Cortex of kidney (tissue), 1 donor: ENCODE measurements at places on chromosomes 1 and 21.

- no peak for DNase-seq
These were observed 48.6 kb downstream of the PRKACB start for GRCh38 chr1:84192681-84193080.

GRCh38 chr1:212915245-212916091 is 34.9 kb upstream of the VASH2 start:
- no peak for DNase-seq

GRCh38 chr1:23537296-23537973 is 6.4 kb upstream of the E2F2 start:
- no peak for DNase-seq

- DNase-seq = no peak
These were observed 102.0 kb upstream of the BRINP3 start for GRCh38 chr1:190579552-190580193.

DNA sequence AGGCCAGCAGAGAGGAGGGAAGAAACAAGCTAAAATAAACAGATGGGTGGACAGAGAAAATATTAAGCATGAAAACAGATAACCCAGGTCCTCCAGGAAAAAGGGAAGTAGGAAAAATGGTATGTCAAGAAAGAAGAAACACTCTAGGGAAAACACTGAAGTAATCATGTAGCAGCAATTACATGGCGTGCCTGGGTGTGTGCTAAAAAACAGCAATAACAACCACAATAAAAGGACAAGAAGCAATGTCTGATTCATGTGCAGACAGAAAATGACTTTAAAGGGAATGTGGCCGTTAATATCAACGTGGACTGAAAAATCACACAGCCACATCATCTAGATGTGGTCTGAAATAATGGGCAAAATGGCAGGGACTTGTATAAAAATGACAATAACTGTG is 369.7 kb downstream of the PTBP2 start:
- DNase-seq = no peak

GRCh38 chr1:17798799-17799382 is 43.8 kb downstream of the ACTL8 start:
- no peak for DNase-seq

DNA sequence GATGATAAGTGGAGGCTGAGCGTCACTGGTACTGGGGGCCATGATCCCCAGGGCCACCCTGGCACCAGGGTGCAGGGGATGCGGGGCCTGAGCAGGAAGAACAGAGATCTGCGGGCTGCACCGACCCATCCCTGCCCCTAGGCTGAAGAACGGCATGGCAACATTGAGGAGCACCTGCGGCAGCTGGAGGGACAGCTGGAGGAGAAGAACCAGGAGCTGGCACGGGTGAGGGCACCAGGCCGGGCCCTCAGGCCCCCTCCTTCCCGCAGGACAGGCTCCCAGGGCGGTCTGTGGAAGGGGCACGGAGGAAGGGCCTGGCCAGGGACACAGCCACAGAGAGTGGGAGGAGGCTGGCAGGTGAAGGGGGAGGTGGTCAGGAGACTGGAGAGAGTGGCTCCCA is 21.8 kb downstream of the PPFIA4 start:
- DNase-seq = no peak

DNA sequence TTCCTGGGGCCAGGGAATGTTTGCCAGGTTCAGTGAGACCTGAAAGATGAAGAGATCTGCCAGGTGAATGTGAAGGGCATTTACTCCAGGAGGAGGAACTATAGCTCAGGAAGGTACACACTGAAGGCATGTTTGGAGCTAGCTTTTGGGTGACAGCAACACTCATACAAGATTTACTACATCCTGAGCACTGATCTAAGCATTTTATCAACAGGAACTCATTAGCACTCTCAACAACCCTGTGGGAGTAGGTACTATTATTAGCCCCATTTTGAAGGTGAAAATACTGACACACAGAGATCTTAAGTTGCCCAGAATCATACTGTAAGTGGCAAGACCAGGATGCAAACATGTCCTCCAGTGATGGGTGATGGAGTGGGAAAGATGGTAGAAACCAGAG is 6.7 kb downstream of the GADD45A start:
- no peak for DNase-seq

- DNase-seq = no peak
These were observed 37.7 kb upstream of the FMO3 start for GRCh38 chr1:171052977-171053376.

DNA sequence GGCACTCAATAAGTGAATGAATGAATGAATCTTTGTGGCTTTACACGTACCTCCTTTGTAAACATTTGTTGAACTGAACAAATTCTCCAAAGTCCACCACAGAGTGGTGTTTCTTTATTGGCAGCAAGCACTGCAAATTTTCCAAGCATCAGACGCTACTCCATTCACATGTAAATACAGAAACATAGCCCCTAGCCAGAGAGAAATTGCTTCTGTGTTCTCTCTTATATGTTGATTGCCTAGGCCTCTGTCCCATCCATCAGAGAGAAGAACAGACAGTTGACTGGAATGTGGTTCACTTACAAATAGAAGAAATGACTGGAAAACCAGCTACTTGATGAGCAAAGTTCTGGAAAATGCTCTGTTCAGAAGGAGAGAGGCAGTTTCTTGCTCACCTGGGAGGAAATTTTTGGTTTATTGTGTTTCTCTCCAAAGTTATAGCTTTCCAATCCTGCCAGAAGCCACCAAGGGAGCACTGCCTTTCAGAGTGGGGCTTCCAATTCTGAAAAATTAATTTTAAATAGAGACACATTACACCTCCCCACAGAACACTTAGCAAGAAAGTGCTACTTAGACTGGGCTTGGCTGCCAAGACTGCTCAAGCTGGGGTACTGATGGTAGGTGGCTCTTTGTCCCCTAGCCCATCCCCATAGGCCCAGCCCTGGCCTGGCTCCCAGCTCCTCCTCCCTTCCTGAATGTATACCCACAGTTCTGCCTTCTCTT is 18.1 kb upstream of the KIRREL1 start:
- DNase-seq = no peak

DNA sequence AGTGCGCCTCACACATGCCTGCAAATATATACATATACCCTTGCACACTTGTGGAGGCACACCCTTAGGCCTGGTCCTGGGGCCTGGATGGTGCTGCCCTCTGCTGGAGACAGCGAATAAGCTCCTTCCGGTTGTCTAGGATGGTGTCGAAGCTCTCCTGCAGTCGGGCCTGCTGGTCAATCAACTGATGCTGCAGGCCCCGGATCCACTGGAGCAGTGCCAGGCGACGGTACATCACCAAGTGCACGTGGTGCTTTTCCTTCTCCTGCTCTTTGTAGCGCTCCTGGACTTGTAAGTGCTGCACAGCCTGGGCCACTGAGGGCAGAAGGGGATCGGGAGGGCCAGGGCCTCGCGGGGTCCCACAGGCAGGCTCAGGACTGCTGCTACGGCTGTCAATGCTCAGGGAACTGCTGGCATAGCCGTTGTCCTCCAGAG is 3.1 kb downstream of the C1orf216 start:
- no peak for DNase-seq

DNA sequence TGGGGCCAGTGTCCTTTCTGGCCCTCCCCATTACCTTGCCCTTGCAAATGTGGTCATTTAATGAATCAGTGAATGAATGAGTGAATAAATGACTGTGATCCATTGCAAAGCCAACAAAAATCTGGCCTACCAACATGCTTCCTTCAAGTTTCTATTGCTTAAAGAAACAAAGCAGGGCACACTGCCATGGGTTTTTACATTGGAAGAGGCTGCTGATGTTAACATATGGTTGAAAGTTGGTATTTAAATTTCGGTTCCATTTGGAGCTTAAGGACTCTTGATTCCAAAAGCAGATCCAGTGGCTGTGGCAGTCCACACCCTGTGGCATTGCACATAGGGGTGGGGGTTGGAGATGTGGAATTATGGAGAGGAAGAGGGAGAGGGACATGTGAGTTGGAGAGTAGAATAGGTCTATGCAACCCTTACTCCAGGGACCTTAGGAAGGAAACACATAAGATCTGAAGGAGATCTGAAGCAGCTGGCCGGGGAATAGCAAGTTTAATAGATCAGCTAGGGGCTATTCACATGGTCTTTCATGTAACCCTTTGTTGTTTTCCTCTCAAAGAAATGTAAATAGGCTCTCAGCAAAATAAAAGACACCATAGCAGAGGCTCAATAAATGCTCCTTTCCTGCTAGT is 7.2 kb downstream of the ABCA4 start:
- no peak for DNase-seq

DNA sequence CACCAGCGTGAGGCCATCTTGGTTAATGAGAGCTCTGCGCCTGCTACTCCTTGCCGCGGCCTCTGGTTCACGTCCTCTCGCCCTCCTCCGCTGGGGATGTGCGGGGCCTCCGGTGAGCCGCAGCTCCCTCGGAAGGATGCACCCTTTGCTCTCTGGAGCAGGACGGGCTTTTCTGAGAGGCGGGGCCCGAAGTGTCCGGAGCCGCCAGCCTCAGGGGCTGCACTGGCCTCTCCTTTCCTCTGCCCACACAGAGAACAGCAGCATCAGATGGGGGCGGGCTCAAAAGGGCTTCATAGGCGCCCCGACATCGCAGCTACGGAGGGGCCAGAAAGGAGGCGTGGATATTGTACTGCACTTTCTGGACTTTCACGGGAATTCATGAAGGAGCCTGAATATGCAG is 284.7 kb downstream of the CAMTA1 start:
- DNase-seq = no peak

GRCh38 chr1:156502391-156502893 is 1.9 kb upstream of the MEF2D start:
- no peak for DNase-seq

DNA sequence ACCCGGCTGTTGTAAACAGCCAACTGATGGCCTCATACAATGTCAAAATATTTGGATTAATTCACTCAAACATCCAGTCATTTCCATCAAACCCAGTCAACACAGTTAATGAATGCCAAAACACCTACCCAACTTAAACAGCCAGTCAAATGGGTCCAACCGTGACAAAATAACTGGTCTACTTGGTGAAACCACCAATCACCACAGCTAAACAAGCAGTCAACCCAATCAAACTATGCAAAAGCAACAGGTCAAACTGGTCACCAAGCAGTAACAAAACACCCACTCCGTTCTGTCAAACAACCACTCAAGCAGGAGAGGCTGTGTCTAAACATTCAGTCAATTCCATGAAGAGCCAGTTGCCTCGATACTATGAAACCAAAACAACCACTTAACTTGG is 119.2 kb downstream of the FOXD2 start:
- no peak for DNase-seq

DNA sequence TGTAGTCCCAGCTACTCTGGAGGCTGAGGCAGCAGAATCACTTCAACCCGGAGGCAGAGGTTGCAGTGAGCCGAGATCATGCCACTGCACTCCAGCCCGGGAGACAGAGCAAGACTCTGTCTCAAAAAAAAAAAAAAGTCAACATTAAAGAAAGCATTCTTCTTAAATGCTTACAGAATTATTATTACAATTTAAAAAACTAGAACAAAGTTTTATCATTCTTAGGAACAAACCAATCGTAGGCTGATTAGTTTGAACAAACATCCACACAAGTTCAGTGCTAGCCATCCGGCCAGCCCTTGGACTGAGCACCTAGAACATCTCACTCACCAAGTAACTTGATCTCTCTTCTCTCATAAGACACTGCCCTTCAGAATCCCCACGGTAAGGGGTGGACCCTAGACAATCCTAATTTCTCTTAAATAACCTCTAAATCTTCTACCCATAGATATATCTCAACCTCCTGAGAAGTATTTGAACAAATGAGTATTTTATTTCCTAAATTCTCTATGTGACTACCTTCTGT is 16.0 kb downstream of the JAK1 start:
- DNase-seq = no peak

DNA sequence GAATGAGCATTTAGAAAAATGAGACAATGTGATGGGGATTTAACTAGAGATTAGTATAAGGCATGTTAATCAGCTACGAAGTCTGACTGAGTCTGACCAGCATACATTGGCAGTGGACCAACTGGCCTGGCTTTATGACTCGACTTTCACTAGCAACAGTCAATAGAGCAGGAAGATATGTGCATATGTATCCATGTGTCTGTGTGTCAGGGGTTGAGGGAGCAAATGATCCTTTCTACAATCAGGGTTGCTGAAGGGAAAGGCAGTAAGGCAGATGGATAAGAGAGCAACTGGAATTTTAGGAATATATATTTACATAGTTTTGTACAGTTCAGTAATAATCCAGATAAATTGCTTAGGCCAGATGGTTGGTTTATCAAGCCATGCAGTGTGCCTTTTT is 645.6 kb downstream of the PLA2G4A start:
- no peak for DNase-seq

DNA sequence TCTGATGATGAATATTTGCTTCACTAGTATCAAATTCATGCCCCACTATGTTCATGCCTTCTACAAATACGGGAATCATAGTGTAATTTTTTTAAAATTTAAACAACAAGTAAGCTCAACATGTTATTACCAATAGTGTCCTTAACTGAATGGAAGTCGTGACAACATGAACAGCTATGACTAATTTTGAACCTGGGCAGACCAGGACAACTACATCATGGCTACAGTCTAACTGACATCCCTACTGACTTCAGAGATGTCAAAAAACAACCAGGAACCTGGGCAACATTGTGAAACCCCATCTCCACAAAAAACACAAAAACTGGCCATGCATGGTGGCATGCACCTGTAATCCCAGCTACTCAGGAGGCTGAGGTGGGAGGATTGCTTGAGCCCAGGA is 33.5 kb upstream of the RAP1A start:
- DNase-seq = no peak

GRCh38 chr1:33902486-33903209 is 38.8 kb downstream of the HMGB4 start:
- DNase-seq = no peak

GRCh38 chr1:91501971-91502671 is 1.5 kb downstream of the CDC7 start:
- no peak for DNase-seq

GRCh38 chr1:53336146-53336545 is 8.3 kb upstream of the LRP8 start:
- no peak for DNase-seq

GRCh38 chr1:87523466-87523865 is 194.8 kb downstream of the LMO4 start:
- DNase-seq = no peak

- no peak for DNase-seq
These were observed 18.3 kb downstream of the TNFRSF9 start for GRCh38 chr1:7922301-7922700.

DNA sequence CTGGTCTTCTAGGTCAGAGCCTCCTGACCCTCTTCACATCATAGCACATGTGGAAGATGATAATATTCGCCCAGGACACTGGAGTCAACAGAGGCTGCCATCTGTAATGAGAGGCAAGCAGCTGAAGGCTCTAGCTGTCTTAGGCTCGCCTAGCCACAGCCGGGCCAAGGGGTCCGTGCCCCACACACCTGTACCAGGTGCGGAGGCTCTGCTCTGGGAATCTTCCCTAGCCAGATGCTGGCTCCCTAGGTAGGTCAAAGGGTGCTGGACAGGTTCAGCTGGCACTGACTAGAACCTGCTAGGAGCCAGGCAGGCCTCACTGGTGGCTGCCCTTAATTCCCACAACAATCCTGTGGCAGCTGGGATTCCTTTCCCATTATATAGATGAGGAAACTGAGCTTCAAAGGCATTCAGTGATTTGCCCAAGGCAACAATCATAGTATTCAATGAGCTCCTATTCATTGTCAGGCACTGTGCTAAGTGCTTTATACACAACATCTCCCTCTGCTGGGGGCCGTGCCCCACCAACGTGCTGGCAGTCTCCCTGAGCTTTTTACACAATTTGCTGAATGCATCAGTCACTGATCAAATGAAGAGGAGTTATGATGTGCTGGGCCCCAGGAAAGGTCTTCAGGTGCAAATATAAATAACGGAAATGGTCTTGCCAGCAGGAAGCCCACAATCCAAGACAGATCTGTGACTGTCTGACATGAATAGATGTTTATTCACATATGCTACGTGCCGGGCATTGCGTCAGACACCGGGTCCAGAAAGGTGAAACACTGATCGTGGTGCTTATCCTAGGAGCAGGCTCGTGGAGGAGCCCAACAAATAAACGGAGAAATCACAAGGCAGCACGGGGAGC is 58.0 kb downstream of the DDX20 start:
- DNase-seq = no peak
